ENCODE measurements at places on chromosomes 5 and 9. TPM values are rescaled to one million over a fixed set of nuclear protein-coding genes. Genes with fewer than 3 reads are reported as not detected.
A peak's percentile ranks its signal among the peaks of the same experiment; 100 is the strongest.

GRCh38 chr9:127637322-127637847 lies 25.3 kb downstream of the STXBP1 start:
- peak; percentile 55 for DNase-seq

DNA sequence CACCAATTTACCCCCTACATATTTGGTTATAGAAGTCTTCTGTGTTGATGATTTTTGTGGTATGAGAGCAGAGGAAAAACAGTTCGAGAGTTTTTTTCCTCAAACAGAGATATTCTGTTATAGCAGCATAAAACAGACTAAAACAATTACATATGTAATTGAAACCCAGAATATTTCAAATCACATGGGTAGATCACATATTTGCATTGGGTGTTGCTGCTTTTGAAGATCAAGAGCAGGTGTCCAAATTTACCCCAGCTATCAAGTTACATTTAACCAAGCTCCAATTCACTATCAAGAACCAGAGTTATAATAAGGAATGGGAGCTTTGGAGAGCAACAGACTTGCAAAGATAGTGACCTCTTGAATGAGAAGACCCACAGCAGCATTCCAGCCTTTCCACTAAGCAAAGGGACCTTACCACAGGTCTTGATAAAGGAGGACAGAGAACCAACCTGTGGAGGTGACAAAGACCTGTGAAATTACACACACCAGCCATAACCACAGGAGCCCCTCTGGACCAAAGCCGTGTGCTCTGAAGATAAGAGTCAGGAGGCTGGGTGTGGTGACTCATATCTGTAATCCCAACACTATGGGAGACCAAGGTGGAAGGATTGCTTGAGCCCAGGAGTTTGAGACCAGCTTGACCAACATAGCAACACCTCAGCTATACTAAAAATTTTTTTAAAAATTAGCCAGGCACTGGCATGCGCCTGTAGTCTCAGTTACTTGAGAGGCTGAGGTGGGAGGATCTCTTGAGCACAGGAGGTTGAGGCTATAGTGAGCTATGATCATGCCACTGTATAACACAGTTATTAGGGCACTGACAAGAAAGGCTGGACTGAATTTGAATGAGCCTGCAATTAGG lies 4.0 kb upstream of the CCL28 start:
- no peak for DNase-seq

- no peak for DNase-seq
These were observed 3.9 kb downstream of the MAMDC4 start for GRCh38 chr9:136856079-136856476.

- no peak for DNase-seq
These were observed 139.5 kb downstream of the STARD4 start for GRCh38 chr5:111372799-111373198.

PCDHAC1 gene
- total RNA-seq: 4.8 TPM
